ENCODE measurements at places on chromosomes 7 and 10.

DNA sequence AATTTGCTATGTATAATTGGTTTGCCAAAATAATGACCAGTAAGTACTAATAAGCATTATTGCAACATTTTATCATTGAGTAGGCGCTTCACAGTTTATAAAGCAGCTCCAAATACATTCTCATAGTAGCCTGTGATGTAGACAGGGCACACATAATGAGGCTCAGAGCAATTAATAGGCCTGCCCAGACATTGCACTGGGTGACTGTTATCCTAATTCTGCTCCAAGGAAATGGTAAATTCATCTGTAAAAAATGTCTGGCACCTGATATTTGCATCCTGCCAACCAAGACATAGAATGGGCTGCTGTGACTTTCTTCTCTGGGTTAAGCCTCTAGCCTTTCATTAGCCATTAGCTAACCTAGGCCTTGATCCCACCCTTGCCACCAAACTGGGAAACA is 97.6 kb downstream of the SEM1 start:
- no peak for DNase-seq

DNA sequence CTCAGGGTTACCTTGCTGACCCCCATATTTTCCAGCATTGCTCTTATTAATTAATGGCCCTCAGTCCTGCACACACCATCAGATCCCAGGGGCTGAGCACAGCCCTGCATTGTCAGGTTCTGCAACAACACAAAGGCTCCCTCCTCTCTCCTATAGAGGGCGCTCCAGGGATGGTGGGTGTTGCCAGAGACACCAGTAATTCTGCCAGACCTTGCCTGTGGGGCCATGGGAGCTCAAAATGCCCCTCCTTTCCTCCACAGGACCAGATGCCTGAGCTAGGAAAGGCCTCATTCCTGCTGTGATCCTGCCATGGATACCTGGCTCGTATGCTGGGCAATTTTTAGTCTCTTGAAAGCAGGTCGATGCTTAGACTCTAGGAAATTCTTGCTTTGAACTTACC is 42.8 kb upstream of the PRSS58 start:
- DNase-seq: no peak

- DNase-seq: no peak
These were observed 115.3 kb downstream of the SGMS1 start for GRCh38 chr10:50508315-50509051.

DNA sequence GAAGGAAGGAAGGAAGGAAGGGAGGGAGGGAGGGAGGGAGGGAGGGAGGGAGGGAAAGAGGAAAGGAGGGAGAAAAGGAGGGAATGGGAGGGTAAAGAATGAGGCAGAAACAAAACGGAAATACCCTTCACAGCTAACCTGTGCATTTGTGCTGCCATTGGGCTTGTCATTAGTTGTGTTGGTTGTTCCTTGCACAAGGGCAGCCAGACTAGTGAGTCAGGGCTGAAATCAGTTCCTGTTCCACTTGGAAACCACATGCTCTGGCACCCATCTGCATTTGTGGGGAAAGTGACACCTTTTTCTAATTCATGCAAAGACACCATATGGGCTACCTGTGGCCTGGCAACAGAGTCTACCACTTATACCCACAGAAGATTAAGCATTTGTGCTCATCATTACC is 1004.0 kb upstream of the C7orf33 start:
- no peak for DNase-seq

- DNase-seq: no peak
These were observed 182.7 kb upstream of the PRPS1L1 start for GRCh38 chr7:18210377-18210776.

DNA sequence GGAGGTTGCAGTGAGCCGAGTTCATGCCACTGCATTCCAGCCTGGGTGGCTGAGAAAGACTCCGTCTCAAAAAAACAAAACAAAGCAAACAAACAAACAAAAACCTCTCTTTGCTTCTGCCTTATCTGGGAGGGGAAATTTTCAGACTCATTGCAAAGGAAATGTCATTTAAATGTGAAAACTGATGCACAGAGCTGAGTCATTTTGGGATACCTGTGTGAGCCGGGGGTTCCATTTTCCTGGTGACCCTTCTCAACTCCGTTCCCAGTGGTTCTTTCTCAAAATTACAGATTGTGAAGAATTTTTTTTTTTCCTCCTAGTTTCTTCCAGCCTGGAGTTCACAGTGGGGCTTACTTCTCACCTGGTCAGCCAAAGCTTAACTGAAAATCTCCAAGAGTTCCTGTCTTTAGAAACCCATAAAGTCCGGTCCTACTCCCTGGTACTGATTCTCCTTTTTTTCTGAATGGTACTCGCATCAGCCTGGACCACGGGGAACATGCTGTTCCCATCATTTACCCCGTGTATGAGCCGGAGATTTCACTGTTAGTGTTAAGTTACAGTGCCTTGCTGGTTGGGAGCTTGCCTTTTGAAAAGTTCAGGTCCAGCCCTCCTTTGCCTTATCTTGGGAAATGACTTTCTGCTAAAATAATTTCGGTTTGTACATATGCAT is 56.9 kb downstream of the RBM20 start:
- no peak for DNase-seq

GRCh38 chr10:71267508-71268240 is 51.4 kb upstream of the SLC29A3 start:
- DNase-seq: no peak

GRCh38 chr7:140049339-140050024 is 13.3 kb downstream of the PARP12 start:
- no peak for DNase-seq

GRCh38 chr7:50209461-50210135 is 94.9 kb upstream of the IKZF1 start:
- DNase-seq: no peak

GRCh38 chr10:59362959-59363381 is 621 bp upstream of the FAM13C start:
- no peak for DNase-seq

GRCh38 chr10:128631801-128632241 is 505.6 kb upstream of the MKI67 start:
- DNase-seq: no peak

DNA sequence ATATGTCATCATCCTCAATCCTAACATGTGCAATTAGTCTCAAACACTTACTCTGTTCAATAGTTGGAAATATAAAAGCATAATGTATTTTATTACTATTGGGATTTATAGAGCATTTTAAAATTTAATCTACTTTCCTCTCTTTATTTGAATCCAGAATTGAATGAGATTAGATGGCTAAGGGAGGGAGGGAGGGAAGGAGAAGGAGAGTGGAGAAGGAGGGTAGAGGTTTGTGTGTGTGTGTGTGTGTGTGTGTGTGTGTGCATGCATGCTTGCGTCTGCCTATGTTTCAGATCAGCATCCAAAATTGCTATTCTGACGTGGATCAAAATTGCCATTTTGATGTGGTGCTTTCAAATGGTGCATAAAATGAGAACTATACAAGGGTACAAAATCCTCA is 90.8 kb downstream of the NRP1 start:
- DNase-seq: no peak

DNA sequence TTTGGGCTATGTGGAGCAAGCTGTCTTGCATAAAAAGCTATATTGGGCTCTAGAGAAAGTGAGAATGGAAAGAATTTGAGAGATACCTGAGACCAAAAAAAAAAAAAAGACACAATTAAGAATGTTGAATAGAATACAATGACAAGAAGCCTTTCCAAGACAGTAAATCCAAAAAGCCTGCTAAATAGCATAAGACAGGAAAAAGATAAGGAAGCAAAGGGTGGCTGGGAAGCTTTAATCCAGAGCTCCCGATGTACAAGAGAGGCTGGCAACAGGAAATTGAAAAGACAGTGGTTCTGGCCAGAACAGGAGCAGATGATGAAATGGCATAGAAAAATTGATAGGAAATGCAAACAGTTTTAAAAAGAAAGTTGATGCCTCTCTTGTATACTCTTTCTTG is 174.9 kb downstream of the CACNA2D1 start:
- DNase-seq: no peak

DNA sequence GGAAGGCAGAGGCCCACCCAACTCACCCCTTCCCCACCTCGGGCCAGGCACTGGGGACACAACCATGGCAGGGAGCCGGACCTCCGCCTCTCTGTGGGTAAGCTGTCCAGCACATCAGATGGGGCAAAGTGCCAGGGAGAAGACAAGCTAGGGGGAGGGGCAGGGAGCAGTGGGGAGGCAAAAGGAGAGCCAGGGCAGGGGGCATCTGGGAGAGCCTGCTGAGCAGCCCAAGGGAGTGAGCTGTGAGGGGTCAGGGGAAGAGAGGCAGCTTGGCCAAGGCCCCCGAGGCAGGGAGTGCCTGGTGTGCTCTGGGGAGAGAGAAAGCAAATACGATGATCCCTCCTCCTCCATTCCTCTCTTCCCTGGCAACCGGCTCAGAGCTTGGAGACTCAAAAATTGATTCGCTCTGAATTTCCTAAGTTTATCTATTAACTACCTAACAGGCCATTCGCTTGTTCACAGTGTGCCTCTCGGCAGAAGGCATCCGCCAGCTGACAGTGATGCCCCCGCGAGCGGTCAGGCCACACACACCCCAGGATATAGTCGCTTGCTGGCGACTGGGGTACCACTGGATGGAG is 4.5 kb downstream of the CAMK2B start:
- DNase-seq: no peak

- DNase-seq: no peak
These were observed 9.9 kb downstream of the SMURF1 start for GRCh38 chr7:99133766-99134564.

DNA sequence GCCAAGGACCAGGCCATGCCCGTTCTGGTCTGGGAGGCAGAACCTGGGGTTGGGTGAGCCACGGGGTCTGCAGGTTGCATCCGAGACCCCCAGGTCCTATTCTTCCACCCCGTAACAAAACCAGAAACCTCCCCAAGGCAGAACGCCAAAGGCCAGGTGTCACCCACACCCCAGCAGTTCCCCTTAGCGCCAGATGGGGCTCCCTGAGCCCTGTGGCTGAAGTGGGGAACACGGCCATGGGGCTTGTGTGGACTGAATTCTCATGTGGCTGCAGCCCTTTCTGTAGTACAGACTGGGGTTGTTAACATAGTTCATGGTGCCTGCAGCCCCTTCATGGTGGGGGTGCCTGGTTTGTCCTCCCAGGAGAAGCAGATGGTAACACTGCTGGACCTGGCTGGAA is 10.2 kb downstream of the BRI3 start:
- DNase-seq: no peak

DNA sequence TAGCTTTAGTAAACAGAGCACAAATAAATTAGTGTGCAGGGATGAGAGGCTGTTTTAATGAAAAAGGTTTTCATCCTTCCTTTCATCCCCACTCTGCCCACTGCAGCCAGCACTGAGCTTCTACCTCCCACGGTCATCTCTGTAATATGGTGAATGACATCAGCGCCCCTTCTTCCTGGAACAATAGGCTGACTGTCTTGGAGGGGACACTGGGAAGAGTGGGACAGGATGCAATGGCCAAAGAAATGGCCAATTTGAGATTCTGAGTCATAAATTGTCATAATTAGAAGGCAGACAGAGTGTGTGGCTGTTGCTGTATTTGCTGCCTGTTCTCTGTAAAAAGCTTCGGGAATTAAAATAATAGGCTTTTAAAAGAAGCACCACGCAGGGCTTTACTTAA is 126.7 kb upstream of the CALN1 start:
- no peak for DNase-seq

DNA sequence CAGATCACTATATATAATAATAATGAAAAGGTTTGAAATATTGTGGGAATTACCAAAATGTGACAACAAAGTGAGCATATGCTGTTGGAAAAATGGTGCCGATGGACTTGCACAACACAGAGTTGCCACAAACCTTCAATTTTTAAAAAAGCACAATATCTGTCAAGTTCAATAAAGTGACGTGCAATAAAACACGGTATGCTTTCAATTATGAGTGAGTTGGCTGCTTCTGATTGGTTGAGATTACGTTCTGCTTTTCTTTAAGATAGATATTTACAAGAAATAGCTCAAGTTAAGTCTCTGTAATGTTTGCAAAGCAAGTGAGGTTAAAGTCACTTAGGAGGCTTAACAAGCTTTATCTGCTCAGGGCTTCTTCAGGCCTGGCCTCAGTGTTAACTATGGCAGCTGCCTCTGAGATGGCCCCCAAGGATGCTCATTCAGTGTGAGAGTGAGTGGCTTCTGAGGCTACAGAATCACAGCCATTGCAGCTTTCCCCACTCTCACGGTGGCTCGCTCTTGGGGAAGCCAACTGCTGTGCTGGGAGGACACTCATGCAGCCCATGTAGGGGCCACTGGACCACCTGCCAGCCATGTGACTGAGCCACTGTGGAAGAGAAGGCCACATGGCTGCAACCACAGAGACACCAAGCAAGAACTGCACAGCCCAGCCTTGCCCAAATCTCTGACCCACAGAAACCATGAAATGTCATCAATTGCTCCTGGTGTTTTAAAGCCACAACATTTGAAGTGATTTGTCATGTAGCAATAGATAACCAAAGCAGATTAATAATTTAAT is 78.3 kb upstream of the TMEM72 start:
- no peak for DNase-seq

DNA sequence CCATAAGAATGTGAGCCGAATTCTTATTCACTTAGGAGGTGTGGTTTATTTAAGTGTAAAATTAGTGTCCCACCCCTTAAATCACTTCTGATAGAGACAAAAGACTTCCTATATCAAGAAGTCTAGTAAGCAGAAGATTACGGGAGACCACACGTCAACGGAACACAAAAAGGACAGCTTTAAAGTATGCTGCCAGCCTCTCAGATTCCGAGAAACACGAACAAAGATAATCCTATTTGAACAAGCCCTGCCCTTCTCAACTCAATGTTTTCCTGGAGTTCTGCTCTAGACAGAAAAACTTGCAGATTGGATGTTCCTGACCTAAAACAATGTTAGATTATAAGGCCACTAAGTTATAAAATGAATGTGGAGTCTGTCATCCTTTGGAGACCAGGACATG is 4.9 kb upstream of the MCU start:
- no peak for DNase-seq

DNA sequence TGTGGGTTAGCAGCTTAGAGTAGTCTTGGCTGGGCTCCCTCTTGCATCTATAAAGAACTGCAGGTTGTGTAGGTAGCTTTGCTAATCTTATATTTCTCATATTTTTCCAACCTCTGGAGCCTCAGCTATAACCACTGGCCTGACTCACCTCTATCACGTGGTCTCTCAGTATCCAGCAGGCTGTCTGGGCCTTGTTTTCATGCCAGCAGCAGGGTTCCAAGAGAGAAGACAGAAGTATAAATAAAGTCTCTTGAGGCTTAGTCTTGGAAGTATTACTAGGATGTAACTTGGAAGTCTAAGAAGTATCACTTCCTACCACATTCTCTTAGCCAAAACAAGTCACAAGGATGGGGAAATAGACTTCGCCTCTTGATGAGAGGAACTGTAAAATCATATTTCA is 73.3 kb downstream of the WIPF3 start:
- no peak for DNase-seq

GRCh38 chr10:110462166-110463095 is 35.3 kb upstream of the DUSP5 start:
- no peak for DNase-seq

Measured in stimulated activated CD8-positive, alpha-beta memory T cell treated with anti-CD3 and anti-CD28 coated beads, Interleukin-4, amount 100 ng/mL, for 1 hour (primary cell).